ENCODE measurements at places on chromosomes 6 and 20.

- peak; percentile 20 for DNase-seq
These were observed 37.3 kb upstream of the TOP1 start for GRCh38 chr20:40991181-40991889.

DNA sequence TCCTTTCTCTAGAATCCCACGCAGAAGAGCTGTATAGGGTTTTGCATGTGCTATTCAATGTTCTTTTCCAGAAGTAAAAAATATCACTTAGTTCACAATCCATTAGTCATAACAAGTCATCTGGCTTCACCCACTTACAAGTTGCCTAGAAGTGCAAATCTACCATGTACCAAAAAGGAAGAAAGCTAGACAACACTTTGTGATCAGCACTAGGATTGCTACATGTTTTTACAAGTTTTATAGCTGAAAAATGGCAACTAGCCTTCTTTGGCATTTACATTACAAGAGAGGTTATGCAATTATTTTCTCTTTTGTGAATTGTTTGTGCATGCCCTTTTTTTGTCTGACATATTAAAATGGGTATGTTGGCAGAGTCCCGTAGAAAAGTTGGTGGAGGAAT is 85.6 kb upstream of the PTPRK start:
- DNase-seq = no peak

GRCh38 chr20:32506721-32507120 is 78.4 kb downstream of the NOL4L start:
- DNase-seq = no peak

GRCh38 chr20:50455656-50456451 is 54.3 kb upstream of the PTPN1 start:
- no peak for DNase-seq

- no peak for DNase-seq
These were observed 515.7 kb upstream of the BTBD3 start for GRCh38 chr20:11401988-11402387.

DNA sequence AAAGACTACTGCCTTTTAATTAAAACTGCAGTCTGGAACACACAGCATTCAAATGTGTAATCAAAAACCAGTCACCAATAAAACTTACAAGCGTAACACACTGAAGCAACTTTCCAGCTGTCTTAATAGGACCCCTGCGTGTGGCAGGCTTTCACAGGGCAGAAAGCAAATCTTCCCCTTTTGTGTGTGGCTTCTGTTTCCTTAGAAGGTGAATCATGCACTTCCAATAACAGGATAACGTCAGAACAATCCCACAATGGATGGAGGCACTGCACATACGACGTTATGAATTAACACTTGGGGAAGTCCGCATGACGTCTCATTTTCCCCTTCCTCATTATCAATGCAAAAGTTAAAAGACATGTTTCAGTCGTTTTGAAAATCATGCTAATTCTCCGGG is 44.8 kb downstream of the INSM1 start:
- DNase-seq = no peak

- DNase-seq = no peak
These were observed 38.7 kb downstream of the KAT14 start for GRCh38 chr20:18176318-18176785.

DNA sequence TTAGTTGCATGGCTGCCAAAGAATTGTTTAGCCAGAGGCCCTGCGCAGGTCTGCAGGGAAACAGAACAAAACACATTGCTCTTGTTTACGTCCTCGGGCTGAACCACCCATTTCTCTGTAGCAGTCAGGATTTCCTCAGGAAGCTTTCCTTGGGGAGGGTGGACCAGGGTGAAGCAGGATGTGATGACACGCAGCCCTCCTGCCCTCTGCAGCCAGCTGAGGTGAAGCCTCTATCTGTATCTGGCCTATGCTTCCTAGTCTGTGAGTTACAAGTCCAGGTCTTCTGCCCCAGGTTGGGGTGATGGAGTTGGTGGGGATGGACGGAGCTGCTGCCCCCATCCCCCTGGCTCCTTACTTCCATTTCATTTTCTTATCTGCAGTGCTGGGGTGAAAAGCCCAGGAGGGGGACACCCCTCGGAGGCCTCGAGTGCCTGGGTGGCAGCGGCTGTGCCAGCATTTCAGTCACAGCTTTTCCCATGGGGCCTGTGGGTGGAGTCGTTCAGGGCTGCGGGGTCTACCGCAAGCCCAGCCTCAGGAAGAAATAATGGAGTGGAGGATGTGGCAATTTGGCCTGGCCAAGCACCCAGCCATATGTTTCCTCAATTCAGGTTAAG is 24.9 kb downstream of the SASH1 start:
- no peak for DNase-seq

- peak; percentile 50 for DNase-seq
These were observed 413 bp downstream of the PTPRA start for GRCh38 chr20:2873747-2874041.

DNA sequence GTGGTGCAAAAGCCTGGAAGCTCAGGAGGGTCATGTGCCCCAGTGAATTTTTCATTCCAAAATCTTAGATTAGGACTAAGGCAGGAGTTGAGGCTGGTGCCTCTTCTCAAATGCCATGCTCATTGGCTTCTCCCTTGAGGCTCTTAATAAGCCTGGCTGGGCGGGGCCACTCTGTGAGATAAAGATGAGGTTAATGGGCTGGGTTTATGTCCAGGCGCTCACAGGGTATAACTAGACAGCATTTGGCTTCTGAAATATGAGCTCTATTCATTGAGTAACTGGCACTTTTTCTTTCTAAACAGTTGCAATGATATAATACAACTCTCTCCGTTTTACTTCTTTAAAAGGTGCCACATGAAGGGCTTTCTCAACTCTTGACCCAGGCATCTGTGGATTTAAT is 156.3 kb downstream of the SCML4 start:
- DNase-seq = no peak

DNA sequence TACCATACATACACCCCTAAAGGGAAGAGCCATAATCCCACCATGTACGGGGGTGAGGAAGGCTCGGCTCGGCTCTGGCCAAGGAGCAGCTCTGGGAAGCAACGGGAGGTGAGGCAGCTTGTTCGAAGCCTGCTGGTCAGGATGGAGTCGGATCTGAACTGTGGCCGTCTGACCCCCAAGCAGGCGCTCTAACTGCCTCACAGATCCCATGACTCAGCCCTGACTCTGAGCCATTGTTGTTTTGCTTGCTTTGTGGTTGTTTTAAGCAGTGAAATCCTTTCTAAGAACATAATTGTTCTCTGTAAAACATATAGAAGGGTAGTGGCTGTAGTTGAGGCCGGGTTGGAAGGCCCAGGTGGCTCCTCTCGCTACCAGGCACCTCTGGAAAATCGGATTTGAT is 10.9 kb downstream of the C6orf132 start:
- DNase-seq = no peak

DNA sequence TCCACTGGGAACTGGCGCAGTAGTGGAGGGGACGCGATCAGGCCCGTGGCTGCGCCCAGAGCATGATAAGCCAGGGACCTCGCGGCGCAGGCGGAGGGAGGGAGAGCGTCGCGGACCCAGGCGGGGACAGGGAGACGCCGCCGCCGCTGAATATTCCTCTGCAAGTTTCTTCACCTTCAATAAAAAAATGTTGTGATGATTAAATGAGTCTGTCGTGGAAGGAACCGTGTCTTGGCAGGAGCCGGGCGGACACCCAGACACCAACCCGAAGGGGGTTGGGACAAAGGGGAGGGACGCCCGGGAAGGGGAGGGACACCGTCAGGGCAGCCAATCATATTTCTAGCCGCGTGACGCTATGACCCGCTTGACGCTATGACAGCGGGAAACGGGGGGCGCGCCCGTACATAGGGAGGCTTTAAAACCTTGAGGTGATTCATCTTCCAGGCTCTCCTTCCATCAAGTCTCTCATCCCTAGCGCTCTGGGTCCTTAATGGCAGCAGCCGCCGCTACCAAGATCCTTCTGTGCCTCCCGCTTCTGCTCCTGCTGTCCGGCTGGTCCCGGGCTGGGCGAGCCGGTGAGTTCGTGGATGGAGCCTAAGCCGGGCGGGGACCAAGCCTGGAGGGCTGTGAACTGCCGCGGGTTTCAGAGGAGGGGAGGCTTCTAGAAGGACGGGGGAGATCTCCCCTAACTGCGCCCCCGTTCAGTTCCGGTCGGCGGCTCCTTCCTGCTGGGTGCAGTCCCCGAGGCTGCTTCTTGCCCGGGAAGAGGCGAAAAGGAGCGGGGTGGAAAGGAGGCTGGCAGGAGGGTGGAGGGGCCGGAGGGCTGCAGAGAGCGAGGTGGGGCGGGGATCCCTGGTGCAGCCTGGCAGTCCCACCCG is at the start of gene ULBP2:
Gene ULBP2, plus strand, starts transcription at position 432 of the 878 bp plus-strand sequence. Its CDS starts 59 bp downstream, at position 491.
- DNase-seq = peak; percentile 82

- DNase-seq = peak; percentile 86
These were observed 35.8 kb upstream of the SHLD1 start for GRCh38 chr20:5714261-5715041.

- no peak for DNase-seq
These were observed 48.3 kb downstream of the ATXN1 start for GRCh38 chr6:16712931-16713484.

GRCh38 chr6:35181933-35182612 is 31.7 kb upstream of the SCUBE3 start:
- no peak for DNase-seq

- no peak for DNase-seq
These were observed 7.5 kb downstream of the TRIM39 start for GRCh38 chr6:30334075-30334783.

DNA sequence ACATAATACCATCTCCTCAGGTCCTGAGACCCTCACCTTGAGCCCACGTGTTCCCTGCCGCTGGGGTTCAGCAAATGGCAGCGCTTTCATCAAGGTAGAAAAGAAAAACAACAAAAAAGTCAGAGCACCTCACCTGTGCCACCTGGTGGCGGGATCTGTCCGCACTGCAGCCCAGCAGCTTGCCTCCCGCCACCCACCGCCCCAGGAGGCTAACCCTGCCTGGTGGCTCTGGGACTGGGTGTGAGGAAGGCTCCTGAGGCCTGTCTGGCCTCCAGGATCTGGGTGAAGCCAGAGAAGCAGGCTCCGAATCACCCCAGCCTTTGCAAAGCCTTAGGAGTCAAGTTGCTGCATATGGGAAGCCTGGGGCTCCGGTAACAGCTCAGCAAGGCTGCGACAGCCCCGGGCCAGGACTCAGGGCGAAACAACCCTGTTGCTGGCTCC is 270.8 kb downstream of the BMP7 start:
- no peak for DNase-seq

GRCh38 chr6:38773338-38773737 is 58.2 kb downstream of the DNAH8 start:
- no peak for DNase-seq

DNA sequence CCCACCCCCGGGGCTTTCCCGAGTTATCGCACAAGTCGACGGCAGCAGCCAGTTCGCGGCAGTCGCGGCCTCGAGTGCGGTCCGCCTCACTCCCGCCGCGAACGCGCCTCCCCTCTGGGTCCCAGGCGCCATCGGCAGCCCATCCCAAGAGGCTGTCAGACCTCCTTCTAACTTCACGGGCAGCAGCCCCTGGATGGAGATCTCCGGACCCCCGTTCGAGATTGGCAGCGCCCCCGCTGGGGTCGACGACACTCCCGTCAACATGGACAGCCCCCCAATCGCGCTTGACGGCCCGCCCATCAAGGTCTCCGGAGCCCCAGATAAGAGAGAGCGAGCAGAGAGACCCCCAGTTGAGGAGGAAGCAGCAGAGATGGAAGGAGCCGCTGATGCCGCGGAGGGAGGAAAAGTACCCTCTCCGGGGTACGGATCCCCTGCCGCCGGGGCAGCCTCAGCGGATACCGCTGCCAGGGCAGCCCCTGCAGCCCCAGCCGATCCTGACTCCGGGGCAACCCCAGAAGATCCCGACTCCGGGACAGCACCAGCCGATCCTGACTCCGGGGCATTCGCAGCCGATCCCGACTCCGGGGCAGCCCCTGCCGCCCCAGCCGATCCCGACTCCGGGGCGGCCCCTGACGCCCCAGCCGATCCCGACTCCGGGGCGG is 1.6 kb downstream of the GNAS start:
- DNase-seq = no peak

DNA sequence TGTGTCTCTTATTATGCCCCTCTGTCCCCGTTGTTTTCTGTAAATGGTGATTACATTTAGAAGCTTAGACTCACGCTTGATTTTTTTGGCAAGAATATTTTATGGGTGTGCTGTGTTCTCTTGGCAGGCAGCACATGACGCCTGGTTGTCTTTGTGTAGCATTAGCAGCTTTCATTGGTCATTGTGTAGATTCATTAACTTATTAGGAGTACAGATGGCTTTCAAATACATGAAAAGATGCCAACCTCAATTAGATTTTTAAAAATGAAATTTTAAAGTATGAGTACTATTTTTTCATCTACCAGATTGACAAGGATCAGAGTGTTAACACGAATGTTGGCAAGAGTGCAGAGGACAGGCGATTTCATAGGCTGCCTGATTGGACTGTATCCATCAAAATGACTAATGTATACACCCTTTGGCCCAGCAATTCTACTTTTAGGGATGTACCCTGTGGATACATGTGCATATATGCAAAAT is 15.2 kb downstream of the COX4I2 start:
- no peak for DNase-seq

DNA sequence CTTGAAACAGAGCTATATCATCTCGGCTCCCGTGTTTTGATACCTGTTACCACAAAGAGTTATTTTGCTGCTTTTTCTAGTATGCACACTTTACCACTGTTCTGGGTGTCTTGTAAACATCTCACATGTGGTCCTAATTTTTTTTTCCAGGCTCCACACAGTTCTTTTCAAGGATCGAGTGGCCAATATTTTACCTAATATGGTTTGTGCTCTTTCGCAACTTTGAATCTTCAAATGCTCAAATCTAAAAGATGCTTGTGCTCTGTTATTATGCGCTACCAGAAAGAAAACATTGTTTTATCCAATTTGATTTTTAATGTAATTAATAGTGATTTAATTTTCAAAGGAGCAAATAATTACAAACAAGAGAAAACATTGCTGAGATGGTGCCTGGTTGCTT is 10.7 kb downstream of the ENPP5 start:
- DNase-seq = no peak

DNA sequence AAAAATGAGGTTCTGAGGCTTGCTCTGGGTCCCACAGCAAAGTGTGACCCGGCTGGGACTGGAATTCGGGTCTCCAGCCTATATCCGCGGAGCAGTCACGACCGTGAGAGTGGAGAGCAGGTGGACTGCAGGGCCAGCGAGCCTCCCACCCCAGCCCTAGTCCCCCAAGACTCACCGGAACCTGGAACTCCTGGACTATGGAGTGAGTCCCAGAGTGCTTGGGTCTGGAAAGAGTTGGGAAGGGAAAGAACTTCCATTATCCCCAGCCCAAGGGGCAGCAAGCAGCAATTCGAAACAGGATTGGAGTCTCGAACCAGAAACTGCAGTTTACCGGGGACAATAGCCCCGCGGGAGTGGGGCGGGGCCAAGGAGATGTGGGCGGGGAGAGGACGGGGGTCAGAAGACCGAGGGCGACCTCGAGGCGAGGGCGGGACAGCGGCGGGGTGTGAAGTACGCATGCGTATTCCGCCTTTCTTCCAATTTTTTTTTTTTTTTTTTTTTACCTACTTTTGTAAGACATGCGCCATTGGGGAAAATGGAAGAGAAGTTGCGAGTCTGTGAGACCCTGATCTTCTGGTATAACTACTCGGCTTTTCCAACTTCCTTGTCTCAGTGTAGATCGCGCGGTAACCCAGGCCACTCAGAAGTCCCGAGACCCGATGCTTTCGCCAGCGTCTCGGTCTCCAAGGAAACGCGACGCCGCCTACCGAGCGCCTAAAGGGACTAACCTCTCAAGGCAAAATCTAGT is at the start of gene C20orf96:
Gene C20orf96, minus strand, starts transcription at position 667 of the 748 bp plus-strand sequence. Its CDS starts 140 bp downstream, at position 527.
- DNase-seq = peak; percentile 69

GRCh38 chr6:81590314-81590691 is 162.2 kb downstream of the TENT5A start:
- no peak for DNase-seq

- no peak for DNase-seq
These were observed 205.1 kb downstream of the DLL1 start for GRCh38 chr6:170085475-170086401.
